ENCODE measurements at places on chromosomes 4 and X.
A peak's percentile ranks its signal among the peaks of the same experiment; 100 is the strongest.

DNA sequence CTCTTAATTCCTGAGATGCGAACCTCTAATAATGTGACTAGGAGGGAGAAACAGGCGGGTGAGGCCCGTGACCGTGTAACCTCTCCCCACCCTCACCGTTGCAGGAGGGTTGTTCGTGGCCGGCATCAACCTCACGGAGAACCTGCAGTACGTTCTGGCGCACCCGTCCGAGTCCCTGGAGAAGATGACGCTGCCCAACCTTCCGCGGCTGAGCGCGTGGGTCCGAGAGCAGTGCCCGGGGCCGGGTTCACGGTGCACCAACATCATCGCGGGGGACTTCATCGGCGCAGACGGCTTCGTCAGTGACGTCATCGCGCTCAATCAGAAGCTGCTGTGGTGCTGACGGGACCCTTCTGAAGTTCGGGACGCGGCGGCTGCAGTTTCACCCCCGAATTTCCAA, 17.8 kb downstream of the PLCXD1 start:
- no peak for DNase-seq

- DNase-seq, result no peak
These were observed 80.8 kb upstream of the IQCM start for GRCh38 chr4:149896432-149896831.

DNA sequence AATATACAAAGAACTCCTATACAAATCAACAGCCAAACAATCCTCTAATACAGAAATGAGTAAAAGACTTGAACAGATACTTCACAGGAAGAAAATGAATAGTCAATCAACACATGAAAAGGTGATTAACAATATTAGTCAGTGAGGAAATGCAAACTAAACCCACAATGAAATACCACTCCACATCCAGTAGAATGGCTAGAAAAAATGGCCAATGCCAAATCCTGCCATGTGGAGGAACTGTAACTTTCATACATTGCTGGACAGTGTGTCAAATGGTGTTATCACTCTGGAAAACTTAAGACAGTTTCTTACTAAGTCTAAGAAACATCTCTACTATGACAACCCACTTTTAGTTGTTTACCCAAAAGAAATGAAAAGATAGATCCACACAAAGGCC, 59.5 kb downstream of the NSG1 start:
- no peak for DNase-seq

- DNase-seq, result peak; percentile 57
These were observed 24.1 kb downstream of the HPRT1 start for GRCh38 chrX:134484039-134484438.

DNA sequence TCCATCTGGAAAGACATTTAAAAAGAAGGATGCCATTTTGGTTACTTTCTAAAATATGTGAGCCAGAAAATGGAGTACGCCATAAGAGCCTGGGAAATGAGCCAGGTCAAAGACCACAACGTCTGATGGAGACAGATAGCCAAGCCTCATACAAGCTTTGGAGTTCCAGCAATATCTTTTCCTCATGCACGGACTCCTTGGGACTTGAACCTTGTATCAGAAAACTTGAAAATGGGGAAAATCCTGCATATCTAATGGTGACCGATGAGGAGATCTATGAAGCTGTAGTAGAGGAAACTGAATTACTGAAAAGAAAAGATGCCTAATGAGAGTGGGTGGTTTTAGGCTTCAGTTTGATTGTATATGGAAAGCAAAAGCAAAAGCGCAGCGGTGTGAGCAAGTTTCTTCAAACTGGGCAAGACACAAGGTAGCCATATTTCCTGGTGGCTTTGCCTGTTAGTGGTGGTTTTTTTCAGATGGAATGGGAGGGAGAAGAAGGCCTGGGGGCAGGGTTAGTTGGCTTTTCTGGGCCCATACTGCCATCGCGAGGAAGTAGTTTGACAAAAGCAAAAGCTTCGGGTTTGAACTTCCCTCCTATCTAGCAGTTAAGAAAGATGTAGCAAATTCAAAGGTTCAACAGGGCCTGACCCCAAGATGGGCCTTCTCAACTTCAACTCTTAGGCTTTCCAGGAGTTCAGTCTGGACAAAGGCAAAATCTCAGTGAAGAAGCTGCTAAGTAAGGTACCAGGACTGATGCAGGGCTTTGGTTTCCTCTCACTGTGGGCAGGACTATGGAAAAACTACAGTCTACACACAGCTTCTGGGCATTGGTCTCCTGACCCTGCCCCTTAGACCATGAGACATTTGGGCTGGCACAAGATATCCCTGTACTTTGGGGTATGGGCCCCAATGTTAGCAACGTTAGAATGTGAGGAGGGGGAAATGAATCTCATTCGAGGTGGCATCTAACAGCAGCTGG, 210.0 kb upstream of the STK26 start:
- DNase-seq, result peak; percentile 93

GRCh38 chr4:78446619-78447018, 105.0 kb upstream of the ANXA3 start:
- DNase-seq, result no peak

GRCh38 chr4:82968972-82969371, 41.7 kb downstream of the LIN54 start:
- DNase-seq, result no peak

DNA sequence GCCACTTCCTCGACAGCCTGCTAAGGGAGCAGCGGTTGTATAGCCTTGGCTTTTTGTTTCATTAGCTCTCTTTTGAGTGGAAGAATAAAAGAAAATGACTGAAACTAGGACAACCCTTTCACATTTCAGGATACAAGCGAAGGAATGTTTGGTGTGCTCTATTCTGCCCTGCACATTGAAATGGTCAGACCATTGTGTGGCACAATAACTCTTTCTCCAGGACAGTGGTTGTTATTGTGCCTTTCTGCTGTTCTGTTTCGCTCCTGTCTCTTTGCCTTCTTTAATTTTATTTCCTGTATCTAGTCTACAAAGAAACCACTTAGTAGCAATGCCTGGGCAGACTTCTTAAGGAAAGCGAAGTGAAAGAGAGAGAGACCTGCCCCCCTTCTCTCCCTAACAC, 473.7 kb downstream of the GBA3 start:
- DNase-seq, result no peak

GRCh38 chr4:26252349-26253025, 68.3 kb upstream of the RBPJ start:
- no peak for DNase-seq

GRCh38 chr4:52019936-52020657, at the start of gene LRRC66:
Gene LRRC66, minus strand, starts transcription at chr4:52020363. Its CDS starts 2,750 bp downstream, at chr4:52017613.
- DNase-seq, result no peak

DNA sequence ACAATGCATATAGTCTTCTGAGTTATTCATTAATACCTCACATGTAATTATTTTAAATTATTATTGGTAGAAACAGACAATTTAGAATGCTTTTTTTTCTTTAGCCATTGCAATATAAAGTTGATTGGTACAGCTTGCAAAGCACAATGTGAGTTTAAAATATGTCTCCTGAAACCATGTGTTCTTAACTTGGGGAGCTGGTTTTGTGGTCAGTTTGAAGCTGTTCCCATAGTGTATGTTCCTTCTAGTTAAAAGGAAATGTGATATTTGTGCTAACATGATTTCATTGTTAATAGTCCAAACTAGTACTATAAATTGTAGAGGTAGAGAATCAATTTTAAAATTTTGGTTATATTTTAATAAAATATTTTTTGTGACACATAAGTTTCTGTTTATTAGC, 247.2 kb downstream of the BMPR1B start:
- no peak for DNase-seq

GRCh38 chrX:20479896-20480295, 213.2 kb upstream of the RPS6KA3 start:
- no peak for DNase-seq
